Suppressor macrophage treated with lipopolysaccharide for 1 hour (primary cell): ENCODE measurements at places on chromosomes 6 and 20.
A peak's percentile ranks its signal among the peaks of the same experiment; 100 is the strongest.

- no peak for DNase-seq
These were observed 73.8 kb downstream of the PRKN start for GRCh38 chr6:162653808-162654207.

- DNase-seq: no peak
These were observed 41.1 kb downstream of the FBXO5 start for GRCh38 chr6:152941746-152942145.

DNA sequence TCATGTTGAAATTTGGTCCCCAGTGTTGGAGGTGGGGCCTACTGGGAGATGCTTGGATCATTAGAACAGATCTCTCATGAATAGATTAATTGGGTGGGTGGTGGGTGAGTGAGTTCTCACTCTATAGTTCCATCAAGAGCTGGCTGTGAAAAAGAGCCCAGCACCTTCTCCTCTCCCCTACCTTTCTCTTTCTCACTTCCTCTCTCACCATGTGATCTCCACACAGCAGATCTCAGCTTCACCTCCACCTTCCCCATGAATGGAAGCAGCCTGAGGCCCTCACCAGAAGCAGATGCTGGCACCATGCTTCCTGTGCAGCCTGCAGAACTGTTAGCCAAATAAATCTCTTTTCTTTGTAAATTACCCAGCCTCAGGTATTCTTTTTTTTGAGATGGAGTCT, 12.9 kb upstream of the GMNN start:
- DNase-seq: no peak

DNA sequence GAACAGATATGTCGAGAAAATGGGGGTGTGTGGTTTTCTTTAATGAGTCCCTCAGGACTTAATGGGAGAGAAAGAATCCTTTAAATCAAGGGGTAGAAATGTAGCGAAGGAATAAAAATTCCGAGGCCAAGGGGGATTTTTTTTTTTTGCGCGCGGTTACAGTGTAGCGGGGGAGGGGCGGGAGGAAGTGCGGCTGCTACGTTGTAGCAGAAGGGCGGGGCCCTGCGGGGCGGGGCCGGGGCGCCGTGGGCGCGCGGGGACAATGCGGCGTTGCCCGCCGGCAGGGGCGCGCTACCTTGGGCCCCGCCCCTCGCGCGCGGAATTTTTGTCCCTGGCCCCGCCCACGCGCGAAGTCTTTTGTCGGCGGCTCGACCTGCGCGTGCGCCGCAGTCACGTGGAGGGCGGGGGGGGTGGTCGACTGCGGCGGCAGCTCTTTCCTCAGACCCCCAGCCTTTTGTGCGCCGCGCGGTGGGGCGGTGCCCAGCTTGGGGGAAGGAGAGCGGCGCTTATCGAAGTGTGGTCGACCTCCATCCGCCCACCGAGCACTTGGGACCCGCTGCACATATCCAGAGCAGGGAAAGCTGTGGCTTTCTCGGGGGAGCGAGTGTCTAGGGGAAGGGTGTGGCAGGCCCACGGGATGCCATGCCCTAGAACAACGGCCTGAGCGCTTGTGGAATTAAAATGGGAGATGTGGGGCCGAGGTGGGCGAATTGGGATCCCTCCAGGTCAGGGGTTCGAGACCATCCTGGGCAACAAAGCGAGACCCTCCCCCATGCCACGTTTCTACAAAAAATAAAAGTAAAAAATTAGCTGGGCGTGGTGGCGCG, 1.3 kb downstream of the TUBB start:
- DNase-seq: peak; percentile 99

DNA sequence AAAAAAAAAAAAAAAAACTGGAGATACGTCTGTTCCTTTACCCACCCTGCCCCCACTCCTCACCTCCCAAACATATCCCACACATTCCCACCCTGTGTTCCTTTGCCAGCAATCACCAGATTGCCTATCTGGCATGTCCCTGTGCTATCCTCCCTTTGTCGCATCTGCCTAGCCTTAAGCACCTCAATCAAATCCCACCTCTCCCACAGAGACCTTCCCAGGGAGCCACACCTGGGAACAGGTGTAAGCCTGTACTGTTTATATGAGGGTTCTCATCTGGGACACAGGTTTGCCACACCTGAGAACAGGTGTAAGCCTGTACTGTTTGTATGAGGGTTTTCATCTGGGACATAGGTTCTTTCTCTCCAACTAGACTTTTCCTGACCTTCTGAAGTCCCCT, 16.7 kb downstream of the WFDC3 start:
- DNase-seq: no peak

GRCh38 chr6:111606620-111607115, 990 bp upstream of the TRAF3IP2 start:
- no peak for DNase-seq
